ENCODE measurements at places on chromosomes 7 and 10.

- DNase-seq: no peak
Measured at GRCh38 chr10:101940916-101941315, 97.3 kb upstream of the KCNIP2 start.

- peak; percentile 89 for DNase-seq
Measured at GRCh38 chr10:106793617-106794016, 370.9 kb downstream of the SORCS1 start.

GRCh38 chr7:103803631-103804030 lies 185.8 kb downstream of the RELN start:
- DNase-seq: no peak

DNA sequence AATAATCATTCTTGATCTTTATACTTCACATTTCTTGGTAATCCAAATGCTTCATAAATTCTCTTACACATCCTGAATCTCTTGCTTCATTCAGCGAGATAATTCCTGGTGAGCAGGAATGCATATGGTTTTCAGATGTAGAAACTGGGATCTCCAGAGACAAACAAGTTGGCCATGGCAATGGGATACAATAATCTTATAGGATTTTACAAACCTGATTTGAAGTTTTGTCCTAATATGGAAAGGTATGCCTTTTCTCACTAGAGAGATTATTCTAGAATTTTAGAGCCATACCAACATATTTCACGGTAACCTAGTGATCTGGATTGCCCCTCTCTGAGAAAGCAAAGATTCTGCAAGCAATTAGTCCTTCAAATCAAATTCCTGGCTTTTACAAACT lies 13.1 kb upstream of the TRDMT1 start:
- DNase-seq: no peak

Data from brain (organoid and tissue), 16 donors.